ENCODE measurements at places on chromosomes 6 and 20. TPM values are rescaled to one million over a fixed set of nuclear protein-coding genes. Genes with fewer than 3 reads are reported as not detected.

Gene ALDH5A1
- 3.9 TPM for total RNA-seq

Gene COL9A1
- not detected for total RNA-seq

Gene GUCA1A
- total RNA-seq = not detected

Gene GJA10
- not detected for total RNA-seq

Gene HLA-DQB1
- total RNA-seq = 1.3 TPM

Gene NEURL2
- total RNA-seq = 8.8 TPM

Gene HSPA1L
- total RNA-seq = 1.9 TPM

Gene RPS6KA2
- 56.4 TPM for total RNA-seq

Data from breast epithelium (tissue), 4 donors.